ENCODE measurements at places on chromosomes 5 and 9.

- no peak for DNase-seq
Measured at GRCh38 chr9:14824481-14824880, 85.7 kb downstream of the FREM1 start.

DNA sequence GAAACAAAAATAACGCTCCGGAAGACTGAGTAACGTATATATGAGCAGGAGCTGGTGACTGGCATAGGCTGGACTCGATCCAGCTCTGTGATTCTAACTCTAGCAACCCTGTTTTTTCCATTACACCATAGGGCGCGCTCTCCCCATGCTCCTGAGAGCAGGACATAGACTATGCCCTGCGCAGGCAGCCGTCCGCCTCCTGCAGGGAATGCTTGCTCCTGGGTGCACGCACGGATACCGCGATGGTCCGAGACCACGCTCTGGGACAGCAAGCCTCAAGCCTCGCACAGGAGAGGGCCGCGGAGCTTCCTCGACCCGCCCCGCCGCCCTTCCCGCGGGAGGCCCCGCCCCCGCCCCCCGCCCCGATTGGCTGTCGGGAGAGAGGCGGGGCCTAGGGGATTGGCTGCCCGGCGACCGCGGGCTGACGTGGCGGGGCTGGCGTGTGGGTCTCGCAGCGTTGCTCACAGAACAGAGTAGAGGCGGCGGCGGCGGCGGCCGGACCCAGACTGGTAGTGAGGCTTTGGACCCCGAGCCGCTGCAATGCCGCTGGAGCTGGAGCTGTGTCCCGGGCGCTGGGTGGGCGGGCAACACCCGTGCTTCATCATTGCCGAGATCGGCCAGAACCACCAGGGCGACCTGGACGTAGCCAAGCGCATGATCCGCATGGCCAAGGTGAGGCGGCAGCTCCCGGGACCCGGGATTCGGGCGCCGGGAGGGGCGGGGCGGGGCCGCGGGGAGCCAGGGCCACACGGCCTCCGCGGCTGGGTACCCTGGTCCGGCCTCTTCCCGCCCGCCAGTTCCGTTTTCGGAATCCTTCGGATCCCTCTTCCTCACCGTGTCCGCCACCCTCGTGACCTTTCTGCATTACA, at the start of gene NANS:
NANS (plus strand) TSS at position 464 of the 869 bp plus-strand sequence; CDS start at position 541, 77 bp downstream.
- DNase-seq, result peak; percentile 80

GRCh38 chr5:149886060-149886459, 58.5 kb downstream of the PDE6A start:
- no peak for DNase-seq

GRCh38 chr9:35306283-35306682, 144.5 kb downstream of the UNC13B start:
- no peak for DNase-seq

DNA sequence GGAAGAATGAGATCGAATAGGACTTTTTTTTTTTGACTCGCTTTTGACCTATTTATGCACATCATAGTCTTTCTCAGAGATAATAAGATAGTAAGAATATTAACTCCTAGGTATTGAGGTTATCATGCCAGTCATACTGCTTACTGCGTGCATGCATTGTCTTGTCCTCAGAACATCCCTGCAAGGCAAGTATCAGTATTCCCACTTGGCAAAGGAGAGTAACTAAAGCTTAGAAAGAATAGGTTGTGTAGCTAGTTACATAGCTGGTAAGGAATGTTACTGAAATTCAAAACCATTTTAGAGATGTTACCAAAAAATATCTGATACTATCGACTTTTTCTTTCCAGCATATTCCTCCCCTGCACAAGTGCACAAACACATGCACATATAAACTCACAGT, 296.1 kb upstream of the CLINT1 start:
- DNase-seq, result no peak

- DNase-seq, result no peak
Measured at GRCh38 chr9:30697958-30698357, 1686.5 kb upstream of the ACO1 start.

- no peak for DNase-seq
Measured at GRCh38 chr5:157160001-157160400, 6.1 kb downstream of the GARIN3 start.

DNA sequence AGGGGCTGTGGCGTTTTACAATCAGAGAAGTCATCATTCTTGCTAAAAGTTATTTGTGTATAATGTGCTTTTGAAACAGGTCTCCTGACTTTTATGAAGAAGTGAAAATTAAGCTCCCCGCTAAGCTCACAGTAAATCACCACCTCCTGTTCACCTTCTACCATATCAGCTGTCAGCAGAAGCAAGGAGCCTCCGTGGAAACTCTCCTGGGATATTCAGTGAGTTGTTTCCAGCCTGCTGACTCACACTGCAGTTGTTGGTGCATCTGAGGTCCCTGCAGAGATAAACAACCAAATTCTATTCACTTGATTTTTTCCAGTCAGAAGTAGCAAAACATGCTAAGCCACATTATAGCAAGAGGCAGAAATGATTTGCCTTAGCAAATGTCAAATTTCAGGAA, 156.7 kb downstream of the DOCK8 start:
- DNase-seq, result no peak

DNA sequence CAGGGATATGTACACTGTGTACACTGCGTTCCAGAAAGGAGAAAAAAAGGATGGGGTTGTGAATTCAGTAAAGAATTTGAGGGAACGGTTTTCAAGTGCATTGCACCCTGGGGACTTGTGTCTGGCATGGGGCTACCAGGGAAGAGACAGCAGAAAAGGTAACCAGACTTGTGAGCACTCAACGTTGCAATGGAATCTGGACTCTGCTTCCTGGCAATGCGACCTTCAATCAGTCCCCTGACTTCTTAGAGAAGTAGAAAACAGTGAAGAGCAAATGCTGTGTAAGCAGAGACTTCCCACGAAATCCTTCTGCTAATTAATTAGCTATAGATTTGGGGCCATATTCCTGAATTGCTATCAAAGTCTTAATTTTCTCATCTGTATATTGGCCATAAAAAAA, 36.3 kb downstream of the MACIR start:
- DNase-seq, result no peak
